DMS 273 treated with DMSO at 0.1 percent for 48 hours (cell line): ENCODE measurements at places on chromosomes 3 and 15.

GRCh38 chr3:9405756-9406155 lies 8.3 kb downstream of the SETD5 start:
- no peak for DNase-seq

- DNase-seq = no peak
These were observed 539.5 kb downstream of the NAALADL2 start for GRCh38 chr3:175398676-175399075.

- no peak for DNase-seq
These were observed 164.5 kb downstream of the WNT7A start for GRCh38 chr3:13715167-13715954.

DNA sequence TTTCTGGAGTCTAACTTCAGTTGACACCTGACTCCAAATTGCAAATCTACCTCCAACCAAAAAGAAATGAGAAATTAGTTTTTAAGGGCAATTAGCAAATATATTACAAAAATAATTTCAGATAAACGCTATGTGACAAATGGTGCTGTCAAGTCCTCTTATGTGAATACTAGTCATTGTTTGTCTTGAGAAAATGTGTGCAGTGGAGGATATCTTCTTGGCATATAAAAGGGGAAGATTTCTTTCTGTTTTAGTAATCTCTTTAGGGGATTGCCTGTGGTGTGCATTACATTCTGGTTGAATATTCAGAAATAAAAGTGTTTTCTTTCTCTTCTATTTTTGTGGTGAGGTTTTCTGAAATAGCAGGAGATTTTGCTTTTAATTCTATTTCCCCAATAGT lies 3.0 kb upstream of the GCSAM start:
- DNase-seq = no peak

DNA sequence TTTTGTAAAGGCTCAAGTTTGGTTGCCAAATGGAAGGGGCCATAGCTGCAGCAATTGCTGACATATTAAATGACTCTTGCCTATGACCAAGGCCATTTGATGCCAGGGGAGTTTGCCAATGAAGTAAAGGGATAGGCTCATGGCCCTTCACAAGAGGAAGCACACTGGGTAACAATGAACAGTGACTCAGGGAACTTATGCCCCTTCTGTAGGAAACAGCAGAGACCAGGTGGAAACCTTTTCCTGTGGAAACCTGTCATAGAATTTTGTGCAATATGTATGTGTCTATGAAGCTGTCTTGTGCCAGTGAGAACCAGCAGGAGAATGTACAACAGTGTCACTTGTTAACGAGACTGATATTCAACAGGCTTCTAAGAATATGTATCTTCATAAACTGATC lies 25.4 kb upstream of the AVEN start:
- no peak for DNase-seq
